ENCODE measurements at places on chromosomes 13 and 19.
A peak's percentile ranks its signal among the peaks of the same experiment; 100 is the strongest.

DNA sequence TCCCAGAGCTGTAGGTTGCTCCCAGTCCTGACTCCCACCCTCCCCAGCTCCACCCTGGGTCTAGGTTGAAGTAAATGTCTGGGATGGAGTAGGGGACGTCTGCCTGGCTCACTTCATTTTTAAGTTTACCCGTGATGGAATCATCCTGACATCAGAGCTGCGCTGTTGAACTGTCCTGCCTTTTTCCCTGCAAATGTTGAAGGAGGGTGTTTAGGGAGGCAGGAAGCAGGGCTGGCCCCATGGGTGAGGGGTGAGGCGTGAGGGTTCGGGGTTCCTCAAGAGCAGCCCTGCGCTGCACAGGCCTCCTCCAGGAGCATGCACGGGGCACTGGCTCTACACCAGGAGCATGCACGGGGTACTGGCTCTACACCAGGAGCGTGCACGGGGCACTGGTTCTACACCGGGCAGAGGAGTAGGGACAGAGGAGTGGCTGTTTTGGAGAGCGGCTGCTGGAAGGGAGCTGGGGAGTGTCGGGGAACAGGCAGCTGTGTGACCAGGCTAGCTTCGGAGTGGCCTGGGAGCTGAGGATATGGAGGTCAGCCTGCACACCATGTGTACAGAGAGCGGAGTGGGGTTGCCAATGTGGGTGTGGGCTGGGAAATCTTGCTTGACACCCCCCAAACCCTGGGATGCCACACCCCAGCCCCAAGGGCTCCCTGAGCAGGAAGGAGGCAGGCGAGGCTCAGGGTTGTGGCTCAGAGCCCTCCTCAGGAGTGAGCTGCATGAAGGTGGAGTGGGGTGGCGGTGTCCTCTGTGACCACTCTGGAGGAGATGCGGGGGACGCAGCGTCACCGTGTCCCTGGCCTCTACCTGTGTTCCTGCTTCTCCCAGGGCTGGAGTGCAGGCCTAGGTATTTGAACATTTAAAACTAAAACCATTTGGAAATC is 63.3 kb downstream of the GPR12 start:
- DNase-seq: no peak

DNA sequence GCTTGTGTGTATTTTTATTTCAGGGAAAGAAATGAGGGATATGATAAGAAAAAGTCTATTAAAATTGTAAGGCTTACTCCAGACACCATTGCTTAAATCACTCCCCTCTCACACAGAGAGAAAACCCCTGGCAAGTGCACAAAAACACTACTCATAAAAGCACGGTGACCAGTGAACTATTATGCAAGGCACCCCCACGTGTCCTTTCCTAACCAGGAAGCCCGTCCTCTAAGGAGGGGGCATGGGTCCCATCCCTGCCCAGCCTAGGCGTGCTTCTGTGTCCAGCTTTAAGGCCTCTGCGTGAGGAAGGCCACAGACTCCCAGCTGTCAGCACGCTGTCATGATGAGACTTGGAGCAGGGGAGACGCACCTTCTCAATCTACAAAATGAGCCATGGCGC is 83.5 kb downstream of the SLC7A1 start:
- no peak for DNase-seq

- no peak for DNase-seq
Observed at GRCh38 chr19:55115446-55116065, 1.9 kb downstream of the PPP1R12C start.

DNA sequence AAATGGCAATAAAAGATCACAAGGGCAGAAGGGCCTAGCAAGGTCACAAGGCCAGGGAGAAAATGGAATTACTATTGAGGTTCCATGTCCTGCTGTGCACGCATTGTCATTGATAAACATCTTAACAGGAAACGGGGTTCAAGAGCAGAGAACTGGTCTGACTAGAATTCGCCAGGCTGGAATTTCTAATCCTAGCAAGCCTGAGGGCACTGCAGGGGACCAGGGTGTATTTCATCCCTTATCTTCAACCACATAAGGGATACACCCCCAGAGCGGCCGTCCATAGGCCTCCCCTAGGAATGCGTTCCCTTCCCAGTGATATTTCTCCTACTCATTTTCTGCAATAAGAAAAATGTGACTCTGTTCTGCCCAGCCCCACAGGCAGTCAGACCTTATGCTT is 19.5 kb downstream of the ERICH4 start:
- no peak for DNase-seq

DNA sequence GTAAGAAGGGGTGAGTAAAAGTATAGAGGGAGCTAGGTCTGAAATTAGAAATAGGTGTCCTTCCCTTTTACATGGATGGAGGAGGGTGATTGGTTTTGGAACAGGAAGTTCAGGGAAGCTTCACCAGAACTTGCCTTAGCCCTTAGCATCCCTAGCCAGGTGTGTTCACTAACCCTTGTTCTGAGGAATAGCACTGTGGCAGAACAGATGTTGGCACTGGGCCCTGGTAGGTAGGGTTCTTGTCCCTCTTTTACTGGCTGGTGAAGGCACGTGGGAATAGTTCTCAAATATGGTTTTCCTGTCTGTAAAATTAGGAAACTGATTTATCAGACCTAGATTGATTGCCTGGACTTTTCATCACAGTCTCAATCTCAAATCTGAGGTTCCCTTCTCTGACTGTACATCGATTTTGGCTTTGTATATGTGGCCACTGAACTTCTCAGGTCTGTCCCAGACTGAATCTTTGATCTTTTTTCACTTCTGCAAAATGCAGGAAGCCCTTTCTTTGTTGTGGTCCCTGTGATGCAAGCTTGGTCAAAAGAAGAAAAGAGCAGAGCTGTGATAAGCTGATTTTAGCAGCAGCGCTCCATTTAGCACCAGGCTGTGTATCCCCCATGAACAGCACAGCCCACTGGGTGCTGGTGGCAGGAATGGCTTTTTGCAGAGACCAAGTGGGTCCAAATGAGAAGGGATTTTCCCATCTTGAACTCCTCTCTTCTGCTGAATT is 86.2 kb upstream of the HTR2A start:
- DNase-seq: no peak

GRCh38 chr13:95233026-95233635 is 68.1 kb downstream of the ABCC4 start:
- DNase-seq: no peak

GRCh38 chr13:24680258-24680920 is at the start of gene ATP12A:
Gene ATP12A, plus strand, starts transcription at chr13:24680408. Its CDS starts 336 bp downstream, at chr13:24680744.
- no peak for DNase-seq

DNA sequence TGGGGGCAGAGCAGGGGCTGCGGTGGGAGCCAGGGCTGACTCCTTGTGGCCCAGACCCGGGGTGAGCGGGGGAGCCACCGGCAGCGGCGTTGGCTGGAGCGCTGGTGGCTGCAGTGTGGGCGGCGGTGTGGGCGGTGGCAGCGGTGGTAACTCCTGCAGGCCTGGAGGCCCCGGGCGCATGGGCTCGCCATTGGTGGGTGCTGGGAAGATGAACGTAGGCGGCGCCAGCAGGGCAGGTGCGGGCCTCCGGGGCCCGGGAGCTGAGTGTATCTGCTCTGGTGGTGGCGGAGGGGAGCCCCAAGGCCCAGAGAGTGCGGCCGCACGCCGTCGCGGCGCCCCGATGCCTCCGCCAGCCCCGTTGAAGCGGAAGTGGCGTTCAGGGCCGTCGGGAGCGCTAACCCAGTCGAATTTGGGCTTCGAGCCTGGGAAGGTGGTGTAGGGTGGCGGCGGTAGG is 2.0 kb downstream of the GGN start:
- DNase-seq: no peak

GRCh38 chr19:51548213-51548651 is 16.8 kb upstream of the SIGLEC6 start:
- no peak for DNase-seq

DNA sequence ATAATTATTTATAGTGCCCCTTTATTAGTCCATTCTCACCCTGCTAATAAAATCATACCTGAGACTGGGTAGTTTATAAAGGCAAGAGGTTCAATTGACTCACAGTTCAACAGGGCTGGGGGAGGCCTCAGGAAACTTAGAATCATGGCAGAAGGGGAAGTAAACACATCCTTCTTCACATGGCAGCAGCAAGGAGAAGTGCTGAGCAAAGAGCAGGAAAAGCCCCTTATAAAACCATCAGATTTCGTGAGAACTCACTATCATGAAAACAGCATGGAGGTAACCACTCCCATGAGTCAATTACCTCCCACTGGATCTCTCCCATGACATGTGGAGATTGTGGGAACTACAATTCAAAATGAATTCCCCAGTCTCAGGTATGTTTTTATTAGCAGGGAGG is 89.9 kb upstream of the STARD13 start:
- DNase-seq: no peak

DNA sequence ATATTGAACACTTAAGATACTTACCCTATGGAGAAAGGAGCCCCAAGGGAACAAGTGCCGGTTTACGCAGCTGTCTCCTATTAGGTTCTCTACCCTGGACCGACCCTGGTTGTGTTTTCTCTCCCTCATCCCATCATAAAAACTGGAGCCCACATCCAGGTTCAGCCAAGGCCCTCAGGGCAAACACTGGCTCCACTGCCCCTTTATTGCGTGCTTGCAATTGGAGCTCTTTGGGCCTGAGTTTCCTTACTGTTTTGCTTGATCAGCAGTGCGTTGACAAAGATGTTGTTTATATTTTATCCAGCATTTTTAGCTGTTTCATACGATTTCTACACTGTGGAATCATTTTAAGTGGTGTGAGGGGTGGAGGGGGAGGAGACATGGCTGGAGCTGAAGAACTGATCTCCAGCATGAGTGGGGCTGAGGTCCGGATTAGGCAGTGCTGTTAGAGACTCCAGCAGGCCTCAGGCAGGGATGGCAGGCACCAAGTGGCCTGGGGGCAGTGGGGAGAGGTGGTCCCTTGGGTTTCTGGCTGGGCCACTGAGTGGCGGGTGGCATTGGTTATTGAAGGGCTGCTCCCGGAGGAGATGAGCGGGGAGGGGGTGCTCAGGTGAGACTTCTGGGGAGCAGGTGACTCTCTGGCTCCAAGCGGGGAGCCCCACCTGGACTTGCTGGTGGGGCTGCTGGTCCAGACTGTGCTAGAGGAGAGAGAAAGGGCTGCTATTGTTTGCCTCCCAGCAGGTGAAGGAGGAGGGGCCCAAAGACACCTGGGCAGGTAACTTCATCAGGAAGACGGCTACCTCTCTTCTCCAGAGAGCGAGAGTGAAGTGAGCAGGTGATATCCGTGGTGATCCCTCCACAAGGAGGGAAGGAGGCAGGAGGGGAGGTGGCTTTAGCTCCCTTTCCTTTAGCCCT is 62.4 kb upstream of the RNF113B start:
- DNase-seq: peak; percentile 71

DNA sequence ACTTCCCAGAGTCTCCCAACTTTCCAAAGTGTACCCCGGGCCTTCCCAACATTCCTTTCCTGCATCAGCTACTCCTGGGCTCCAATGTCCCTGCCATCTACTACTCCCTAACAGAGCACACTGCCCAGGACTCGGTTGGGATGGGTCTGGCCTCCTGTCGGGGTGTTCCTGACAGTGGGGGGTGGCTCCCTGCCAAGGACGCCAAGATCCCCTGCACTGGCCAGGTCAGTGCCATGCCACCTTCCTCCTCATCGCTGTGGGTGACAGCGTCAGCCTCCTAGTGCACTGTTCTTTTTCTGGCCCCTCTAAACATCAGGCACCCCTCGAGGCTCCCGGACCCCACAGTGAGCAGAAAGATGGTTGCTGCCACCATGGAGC is 13.8 kb downstream of the EPS15L1 start:
- DNase-seq: no peak

DNA sequence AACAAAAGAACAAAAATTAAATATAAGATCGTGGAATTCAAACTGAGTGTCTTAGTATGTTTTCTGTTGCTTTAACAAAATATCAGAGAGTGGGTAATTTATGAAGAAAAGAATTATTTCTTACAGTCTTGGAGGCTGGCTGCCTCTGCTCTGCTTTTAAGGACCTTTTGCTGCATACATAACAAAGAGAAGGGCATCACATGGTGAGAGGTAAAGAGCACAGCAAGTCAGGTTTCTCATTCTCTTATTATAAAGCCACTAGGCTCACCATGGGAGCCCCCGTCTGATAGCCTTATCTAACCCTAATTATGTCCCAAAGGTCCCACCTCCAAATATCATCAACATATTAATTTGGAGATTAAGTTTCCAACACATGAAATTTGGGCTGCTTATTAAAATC is 231.3 kb downstream of the SLITRK6 start:
- no peak for DNase-seq

DNA sequence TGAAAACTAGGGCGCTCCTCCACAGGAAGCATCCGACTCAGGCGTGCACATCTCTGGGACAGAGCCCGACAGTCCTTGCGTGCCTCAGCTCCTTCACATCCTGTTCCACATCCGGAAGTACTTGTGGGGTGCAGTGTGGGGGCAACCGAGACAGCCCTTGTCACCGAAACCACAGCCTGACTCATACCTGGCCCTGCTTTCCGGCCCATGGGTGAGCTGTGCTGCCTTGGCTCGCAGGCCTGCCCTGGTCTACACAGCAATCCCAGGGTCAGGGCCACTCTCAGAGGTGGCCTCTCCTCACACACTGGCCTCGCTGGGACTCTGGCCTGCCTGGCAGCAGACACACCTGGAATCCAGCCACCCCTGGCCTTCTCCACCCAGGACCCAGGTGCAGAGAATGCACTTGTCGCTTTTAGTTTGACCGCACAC is 100.4 kb downstream of the STK24 start:
- DNase-seq: no peak

DNA sequence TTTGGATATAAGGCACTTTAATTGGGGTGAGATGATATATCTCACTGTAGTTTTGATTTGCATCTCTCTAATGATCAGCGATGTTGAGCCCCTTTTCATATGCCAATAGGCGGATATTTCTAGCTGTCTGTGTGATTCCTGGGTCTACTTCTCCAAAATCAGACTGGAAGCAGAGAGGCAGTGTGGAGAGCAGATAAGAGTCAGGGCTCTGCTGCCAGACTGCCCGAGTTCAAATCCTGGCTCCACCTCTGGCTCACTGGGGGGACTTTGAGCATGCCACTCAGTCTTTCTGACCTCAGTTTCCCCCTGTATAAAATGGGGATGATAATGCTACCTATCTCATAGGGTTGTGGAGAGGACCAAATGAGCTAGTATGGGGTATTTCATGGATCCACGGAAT is 24.0 kb upstream of the ACP7 start:
- DNase-seq: no peak

DNA sequence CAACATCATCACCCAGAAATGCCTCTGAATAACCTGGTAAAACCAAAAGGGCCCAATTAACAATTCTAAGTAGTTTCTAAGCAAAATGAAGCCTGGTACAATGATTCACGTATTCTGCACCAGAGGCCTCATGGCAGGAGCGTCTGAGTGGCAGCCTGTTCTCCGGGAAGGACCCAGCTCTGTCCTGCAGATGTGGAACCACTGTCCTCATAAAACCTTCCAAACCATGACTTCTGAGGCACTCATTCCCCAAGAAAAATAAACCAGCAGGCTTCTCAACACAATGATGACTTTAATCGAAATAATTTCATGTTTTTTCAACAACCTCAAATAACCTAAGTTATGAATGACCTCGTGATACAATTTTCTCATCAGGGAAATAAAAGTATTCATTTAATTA is 89.9 kb downstream of the STK24 start:
- DNase-seq: no peak

DNA sequence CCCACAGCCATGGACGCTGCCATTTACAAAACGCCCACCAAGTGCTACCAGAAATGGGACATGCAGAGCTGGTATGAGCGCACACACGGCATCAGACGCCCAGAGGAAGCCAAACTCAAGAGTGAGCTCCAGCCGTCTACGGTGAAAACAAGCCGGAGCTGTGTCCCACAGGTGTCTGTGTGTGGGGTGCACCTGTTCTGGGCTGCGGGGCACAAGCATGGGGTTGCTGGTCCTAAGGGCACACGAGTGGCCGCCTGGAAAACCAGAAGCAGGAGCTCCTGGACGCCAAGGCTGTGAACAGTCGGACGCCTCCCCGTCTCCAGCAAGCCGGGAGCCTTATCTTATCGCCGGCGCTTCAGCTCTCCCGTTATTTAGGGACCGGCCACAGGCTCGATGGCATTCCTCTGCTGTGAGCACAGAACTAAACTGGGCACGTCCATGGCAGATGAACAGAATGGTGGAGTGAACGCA is 1.3 kb downstream of the ADPRHL1 start:
- no peak for DNase-seq

All from NCI-H510A (cell line).